Activated T-helper 1 cell treated with Interleukin-2 at 50 U/mL for 16 hours (primary cell): ENCODE measurements at places on chromosomes 3 and 15.

GRCh38 chr15:32733281-32733680 lies 15.5 kb downstream of the GREM1 start:
- DNase-seq = no peak

DNA sequence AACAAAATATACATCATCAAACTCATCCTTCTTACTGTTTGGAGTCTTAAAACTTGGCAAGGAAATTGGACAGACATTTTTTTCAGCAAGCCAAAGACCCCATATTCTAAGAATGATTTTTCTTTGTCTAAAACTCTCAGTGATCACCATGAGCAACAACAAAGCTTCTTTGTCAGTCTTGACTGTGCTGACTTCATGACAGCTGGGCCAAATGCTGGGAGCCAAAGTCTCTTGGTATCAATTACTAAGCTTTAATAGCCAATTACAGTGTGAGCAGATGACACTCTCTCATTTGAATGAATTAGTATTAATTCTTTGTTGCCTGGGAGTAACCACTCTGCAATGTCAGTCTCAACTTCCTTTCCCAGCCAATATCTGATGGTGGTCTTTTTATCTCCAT lies 48.1 kb upstream of the GK5 start:
- no peak for DNase-seq

- DNase-seq = no peak
These were observed at the start of gene GXYLT2 for GRCh38 chr3:72887705-72888545. TSS of gene GXYLT2 (plus strand) at chr3:72888046. CDS start at chr3:72888234, 188 bp downstream.

- DNase-seq = no peak
These were observed 6.7 kb downstream of the CAPN3 start for GRCh38 chr15:42365921-42366550.
